ENCODE measurements at places on chromosomes 2 and 18. TPM values are rescaled to one million over a fixed set of nuclear protein-coding genes. Genes with fewer than 3 reads are reported as not detected.

Gene CROCC2
- not detected for total RNA-seq

Gene DSG4
- not detected for total RNA-seq

Gene DNAJC5G
- total RNA-seq, result not detected

Gene RIT2
- not detected for total RNA-seq

Gene SERPINB13
- total RNA-seq, result not detected

Gene MROH2A
- total RNA-seq, result not detected

Gene HADHA
- total RNA-seq, result 119 TPM

Gene UPP2
- total RNA-seq, result not detected

Gene SCN3A
- total RNA-seq, result not detected

Gene LIMS4
- total RNA-seq, result 0.78 TPM

Gene MC5R
- total RNA-seq, result not detected

Gene DCC
- total RNA-seq, result not detected

Gene ZNF396
- 0.60 TPM for total RNA-seq

Gene HOXD13
- total RNA-seq, result not detected

Gene REEP1
- not detected for total RNA-seq

Gene UGT1A6
- not detected for total RNA-seq

Gene IL18RAP
- 22.7 TPM for total RNA-seq

Gene MYCN
- total RNA-seq, result not detected

Gene ALPG
- not detected for total RNA-seq

Gene CDH20
- total RNA-seq, result not detected

Gene FOXI3
- total RNA-seq, result not detected

Gene ASB18
- total RNA-seq, result not detected

Gene GAREM2
- 5.5 TPM for total RNA-seq

Gene MYO5B
- total RNA-seq, result not detected

Gene TDRD15
- total RNA-seq, result not detected

Gene CTDSP1
- total RNA-seq, result 185 TPM

Gene LOXHD1
- total RNA-seq, result 0.47 TPM

Gene ZNF532
- total RNA-seq, result 0.50 TPM

Gene ACMSD
- total RNA-seq, result not detected

Gene IL1F10
- total RNA-seq, result not detected

Gene GRP
- not detected for total RNA-seq

Gene DYNC1I2
- 46.0 TPM for total RNA-seq

Gene NPHP1
- 0.42 TPM for total RNA-seq

Gene ZC3H6
- total RNA-seq, result 8.4 TPM

Gene ADGRF3
- total RNA-seq, result 5.8 TPM

Gene PPIL3
- 81.6 TPM for total RNA-seq

Gene GALNT14
- not detected for total RNA-seq

Gene PFN4
- not detected for total RNA-seq

Gene EPB41L3
- 0.10 TPM for total RNA-seq

Gene FBLN7
- 0.58 TPM for total RNA-seq

Gene PASK
- total RNA-seq, result 52.4 TPM

Gene DNAH7
- total RNA-seq, result not detected

Gene RHOB
- total RNA-seq, result 1.3 TPM

Gene FBXO15
- 2.4 TPM for total RNA-seq

Gene GKN2
- total RNA-seq, result not detected

Gene ZFP36L2
- 166 TPM for total RNA-seq

Gene CXCR1
- total RNA-seq, result 0.55 TPM

Gene FAHD2A
- total RNA-seq, result 30.5 TPM

Gene CRYBA2
- total RNA-seq, result not detected

Gene HTR2B
- total RNA-seq, result not detected

Gene ANKRD30BL
- not detected for total RNA-seq

Gene CHST10
- 6.2 TPM for total RNA-seq
